ENCODE measurements at places on chromosomes 1 and 21. TPM values are rescaled to one million over a fixed set of nuclear protein-coding genes. Genes with fewer than 3 reads are reported as not detected.

- DNase-seq = no peak
Observed at GRCh38 chr1:231933711-231934626, 307.4 kb downstream of the DISC1 start.

GRCh38 chr1:10643607-10644306 lies 152.7 kb downstream of the CASZ1 start:
- no peak for DNase-seq

- DNase-seq = no peak
Observed at GRCh38 chr1:183155939-183156338, 30.1 kb upstream of the LAMC2 start.

GRCh38 chr1:150160964-150161621 lies 11.4 kb downstream of the PLEKHO1 start:
- no peak for DNase-seq

- no peak for DNase-seq
Observed at GRCh38 chr1:3717041-3717714, 35.1 kb upstream of the CCDC27 start.

- DNase-seq = no peak
Observed at GRCh38 chr21:14569026-14569621, 23.0 kb upstream of the SAMSN1 start.

DNA sequence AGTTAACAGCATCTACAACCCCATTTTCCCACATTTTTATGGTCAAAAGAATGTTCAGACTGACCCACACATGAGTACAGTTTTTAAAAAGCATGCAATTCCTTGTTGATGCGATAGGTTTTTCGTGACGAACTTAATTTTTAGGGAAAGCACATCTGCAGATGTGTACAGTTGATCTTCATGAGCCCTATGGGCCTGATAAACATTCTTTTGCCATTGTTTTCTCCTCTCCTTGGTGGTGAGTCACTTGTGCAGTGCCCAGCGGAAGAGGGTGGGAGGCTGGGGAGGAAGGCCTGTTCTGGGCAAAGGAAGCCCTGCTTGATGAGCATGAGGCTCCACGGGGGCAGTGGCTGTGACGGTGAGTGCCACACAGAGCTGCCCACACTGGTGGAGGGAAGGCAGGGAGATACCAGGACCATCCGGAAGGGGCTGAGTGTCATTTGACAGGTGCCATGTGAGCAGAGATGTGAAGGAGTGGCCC lies 5.3 kb downstream of the ARF1 start:
- DNase-seq = no peak

DNA sequence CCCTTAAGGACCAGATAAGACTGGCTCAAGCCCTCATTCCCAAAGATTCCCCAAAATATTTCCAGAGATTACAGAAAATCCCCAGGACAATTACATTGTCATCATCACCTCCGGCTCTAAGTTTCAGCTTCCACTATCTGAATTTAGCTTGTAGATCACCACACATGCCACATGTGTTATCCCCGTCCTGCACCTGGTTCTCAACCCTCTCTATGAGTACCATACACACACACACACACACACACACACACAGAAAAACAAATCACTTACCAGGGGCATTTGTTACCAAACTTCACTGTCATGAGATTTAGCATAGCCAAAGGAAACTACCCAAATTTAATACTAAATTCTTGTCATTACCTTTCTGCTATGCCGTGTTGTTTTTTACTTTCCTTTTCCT lies 15.4 kb upstream of the TSPAN1 start:
- no peak for DNase-seq

DNA sequence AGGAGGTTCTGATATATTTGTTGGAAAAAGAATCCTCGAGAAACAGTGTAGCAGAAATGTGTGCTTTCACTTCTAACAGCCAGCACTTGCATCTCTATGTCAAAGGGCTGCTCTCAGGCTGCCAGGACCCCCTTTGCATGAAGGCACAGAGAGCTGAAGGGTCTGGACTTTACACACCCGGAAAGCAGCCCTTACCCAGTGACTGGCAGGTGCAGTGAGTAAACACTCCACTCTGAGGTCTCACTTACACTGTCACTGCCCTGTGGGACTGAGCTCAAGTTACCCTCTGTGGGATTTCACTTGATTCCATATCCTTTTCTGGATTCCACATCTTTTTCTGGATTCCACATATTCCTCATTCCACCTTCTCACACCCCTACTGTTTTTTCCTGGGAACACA lies 40.8 kb upstream of the PPP2R5A start:
- DNase-seq = no peak

GRCh38 chr1:151371370-151372057 lies 991 bp downstream of the SELENBP1 start:
- no peak for DNase-seq

DNA sequence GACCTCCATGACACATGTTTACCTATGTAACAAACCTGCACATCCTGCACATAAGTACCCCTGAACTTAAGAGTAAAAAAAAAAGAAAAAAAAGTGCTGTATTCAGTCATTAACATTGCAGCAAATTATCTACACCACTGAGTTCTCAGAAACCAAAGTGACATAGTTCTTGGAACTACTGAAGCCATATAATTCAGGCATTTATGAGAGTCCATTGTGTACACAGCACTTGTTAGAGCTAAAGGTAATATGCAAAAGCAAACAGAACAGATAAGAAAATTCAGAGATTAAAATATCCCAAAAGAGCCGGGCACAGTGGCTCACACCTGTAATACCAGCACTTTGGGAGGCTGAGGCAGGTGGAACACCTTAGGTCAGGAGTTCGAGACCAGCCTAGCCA lies 38.0 kb downstream of the F5 start:
- DNase-seq = no peak

DNA sequence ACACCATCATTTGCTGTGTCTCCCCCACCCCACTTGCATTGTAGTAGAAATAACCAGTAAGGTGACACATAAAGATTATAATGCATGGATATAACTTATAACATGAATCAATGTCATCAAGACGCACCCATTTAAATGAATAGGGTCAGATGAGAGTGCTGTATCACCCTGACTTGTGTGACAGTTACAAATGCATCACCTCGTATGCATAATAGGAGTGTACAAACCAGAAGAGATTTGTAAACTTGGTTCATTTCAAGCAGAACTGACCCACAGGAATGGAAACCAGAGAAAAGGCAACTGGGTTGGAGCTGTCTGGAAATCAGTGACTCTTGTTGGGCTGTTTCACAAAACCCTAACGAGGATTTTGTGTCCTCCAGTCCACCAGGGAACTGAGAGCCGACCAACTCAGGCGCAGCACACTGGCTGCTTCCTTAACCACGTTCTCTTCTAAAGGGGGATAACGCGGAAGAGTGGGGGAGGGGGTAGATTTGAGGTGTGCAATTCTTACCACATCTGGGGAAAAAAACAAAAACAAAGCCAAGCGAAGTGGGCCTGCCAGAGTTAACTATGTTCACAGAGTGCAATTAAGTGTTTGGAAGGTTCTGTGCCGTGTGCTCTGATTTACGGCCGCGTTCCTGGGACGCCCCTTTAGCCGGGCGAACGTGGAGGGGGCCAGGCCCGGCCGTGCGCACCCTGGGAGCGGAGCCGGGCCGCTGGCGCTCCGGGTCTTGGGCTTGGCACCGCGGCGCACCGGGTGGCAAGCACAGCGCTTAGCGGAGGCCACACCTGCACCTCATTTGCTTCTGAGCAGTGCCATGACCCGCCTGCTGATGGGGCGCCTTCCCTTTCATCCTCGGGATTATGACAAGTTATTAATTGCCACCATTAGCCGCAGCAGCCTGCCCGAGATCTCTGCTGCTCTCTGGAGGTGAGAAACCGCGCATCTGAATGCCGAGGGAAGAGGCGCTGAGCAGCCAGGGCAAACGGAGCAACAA lies 248.8 kb upstream of the FOXD3 start:
- DNase-seq = no peak

DNA sequence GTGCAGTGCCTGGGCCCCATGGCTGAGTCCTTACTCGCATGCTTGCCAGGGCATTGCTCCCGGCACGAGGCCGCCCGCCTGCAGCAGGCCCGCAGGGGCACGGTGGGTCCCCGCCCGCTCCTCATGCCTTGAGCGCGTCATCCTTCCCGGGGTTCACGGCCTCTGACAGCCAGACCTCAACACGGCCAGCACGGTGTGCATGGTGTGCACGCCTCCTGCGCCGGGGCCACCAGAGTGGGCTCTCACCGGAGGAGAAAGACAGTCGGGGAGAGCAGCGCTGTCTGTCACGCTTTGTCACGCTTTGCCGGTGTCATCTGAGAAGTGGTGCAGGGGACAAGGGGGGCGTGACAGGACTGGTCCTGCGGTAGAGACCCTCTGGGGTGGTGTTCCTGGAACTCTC lies 11.9 kb upstream of the COL18A1 start:
- no peak for DNase-seq

DNA sequence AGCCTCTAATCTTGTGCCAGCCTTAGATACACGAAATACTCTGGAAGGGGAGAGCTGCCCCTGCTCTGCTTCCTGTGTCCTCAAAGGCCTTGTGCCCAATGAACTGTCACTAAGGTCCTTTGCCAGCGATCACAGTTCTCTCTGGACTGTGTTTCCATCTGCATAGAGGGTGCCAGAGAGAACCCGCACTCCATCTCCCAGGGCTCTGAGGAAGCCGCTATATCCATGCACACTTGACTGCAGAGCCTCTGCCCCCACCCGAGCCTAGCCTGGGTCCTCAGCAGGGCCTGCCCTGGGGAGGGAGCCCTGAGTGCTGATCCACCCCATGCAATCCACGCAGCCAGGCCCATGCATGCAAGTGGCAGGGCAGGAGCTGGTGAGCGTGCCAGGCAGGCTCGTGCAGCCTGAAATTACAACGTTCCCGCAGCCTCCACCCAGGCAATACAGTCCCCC lies 30.6 kb upstream of the KIF21B start:
- DNase-seq = no peak

- DNase-seq = no peak
Observed at GRCh38 chr1:168246506-168246905, 20.7 kb downstream of the SFT2D2 start.

- no peak for DNase-seq
Observed at GRCh38 chr1:224565611-224566406, 50.3 kb upstream of the CNIH3 start.

- DNase-seq = no peak
Observed at GRCh38 chr1:21685946-21686678, 17.0 kb upstream of the RAP1GAP start.

GRCh38 chr1:12556957-12557935 lies 60.8 kb downstream of the DHRS3 start:
- no peak for DNase-seq

DNA sequence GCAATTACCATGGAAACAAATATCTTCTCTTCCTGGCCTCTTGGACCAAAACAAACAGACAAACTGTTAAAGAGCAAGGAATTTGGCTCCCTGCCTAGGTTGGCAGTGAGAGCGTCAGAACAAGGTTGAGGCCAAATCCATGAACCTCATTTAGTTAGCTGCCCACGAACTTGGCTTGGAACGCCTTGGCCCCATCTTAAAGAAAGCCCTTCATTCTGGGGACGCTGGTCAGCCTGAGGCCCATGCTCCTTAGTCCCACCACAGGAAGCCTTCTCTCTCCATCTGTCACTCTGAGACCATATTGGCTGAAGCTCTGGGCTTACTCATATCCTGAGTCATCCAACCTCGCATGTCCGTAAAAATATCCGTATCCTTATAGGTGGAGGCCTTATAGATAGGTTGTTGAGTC lies 62.4 kb upstream of the DIRAS3 start:
- DNase-seq = no peak

- DNase-seq = no peak
Observed at GRCh38 chr1:92848201-92848600, 16.4 kb downstream of the RPL5 start.

DNA sequence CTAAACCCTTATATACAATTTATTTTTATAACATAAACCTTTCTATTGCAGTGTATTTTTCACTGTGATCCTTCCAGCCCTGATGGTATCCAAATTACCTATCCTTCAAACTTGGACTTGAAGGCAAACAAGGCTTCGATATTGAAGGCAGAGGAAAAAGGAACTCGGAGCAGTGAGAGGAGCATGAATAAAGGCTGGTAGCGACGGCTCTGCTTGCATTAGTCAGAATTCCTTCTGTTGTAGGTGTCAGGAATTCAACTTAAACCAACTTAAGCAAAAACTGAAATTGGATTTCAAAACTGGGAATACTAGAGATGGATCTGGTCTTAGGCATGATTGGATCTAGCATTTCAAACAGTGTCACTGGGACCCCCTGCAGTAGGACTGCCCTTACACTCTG lies 17.8 kb upstream of the SSX2IP start:
- no peak for DNase-seq

GRCh38 chr1:37719572-37720195 lies 27.4 kb downstream of the CDCA8 start:
- DNase-seq = no peak

- DNase-seq = no peak
Observed at GRCh38 chr1:115239148-115239422, 99.0 kb downstream of the NGF start.

GRCh38 chr1:76951153-76951552 lies 83.9 kb downstream of the ST6GALNAC5 start:
- no peak for DNase-seq

DNA sequence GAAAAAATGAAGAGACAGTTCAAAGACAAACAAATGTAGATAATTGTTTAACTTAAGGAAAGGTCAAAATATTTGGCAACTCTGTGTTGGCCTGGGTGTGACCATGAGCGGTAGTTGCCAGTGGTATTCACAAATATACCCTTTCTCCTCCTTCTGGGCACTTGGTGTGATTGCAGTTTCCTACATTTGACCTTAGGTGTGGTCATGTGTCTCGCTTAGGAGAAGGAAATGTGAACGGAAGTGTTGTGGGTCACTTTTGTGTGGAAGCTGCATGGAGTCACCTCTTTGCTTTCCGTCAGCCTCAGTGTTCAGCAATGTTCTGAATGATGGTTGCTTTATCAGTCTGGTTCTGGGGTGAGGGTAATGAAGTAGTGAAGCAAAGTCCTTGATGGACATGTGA lies 3.4 kb upstream of the PCSK9 start:
- DNase-seq = no peak

DNA sequence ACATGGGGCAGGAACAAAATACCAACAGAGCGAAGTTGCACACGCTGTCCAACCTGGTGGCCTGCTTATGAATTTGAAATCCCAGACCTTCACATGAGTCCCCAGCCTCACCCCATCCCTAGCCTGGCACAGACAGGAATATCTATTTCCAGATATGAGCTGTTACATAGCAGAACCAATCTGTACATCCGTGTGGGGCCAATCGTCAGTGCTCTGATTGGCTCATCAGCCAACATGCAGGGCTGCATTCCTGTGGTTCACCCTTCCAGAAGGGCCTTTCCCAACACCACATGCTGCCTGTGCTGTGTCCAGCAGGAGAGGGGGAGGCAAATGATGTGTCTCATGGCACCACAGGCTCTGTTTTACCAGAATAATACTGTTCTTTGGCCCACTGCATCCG lies 31.3 kb downstream of the CCN1 start:
- DNase-seq = peak; percentile 91

GRCh38 chr1:159122005-159122621 lies 45.5 kb upstream of the AIM2 start:
- DNase-seq = no peak

SLC25A34 gene
- total RNA-seq = 1.3 TPM

FRRS1 gene
- total RNA-seq = 4.3 TPM

KMO gene
- total RNA-seq = not detected

ETNK2 gene
- 15.4 TPM for total RNA-seq

S100A10 gene
- total RNA-seq = 234 TPM

CFHR5 gene
- not detected for total RNA-seq

SLC6A17 gene
- 1.6 TPM for total RNA-seq

ALX3 gene
- total RNA-seq = not detected

AADACL3 gene
- not detected for total RNA-seq

KPRP gene
- not detected for total RNA-seq

CATSPER4 gene
- not detected for total RNA-seq

SPTA1 gene
- not detected for total RNA-seq

PCAT6 gene
- total RNA-seq = 3.8 TPM

OR2L8 gene
- not detected for total RNA-seq

EGLN1 gene
- total RNA-seq = 27.5 TPM

CLDN8 gene
- total RNA-seq = not detected

CBS gene
- total RNA-seq = 92.1 TPM

Data from osteocyte (in vitro differentiated cells).